BJ (cell line): ENCODE measurements at places on chromosomes 3 and 15. TPM values are rescaled to one million over a fixed set of nuclear protein-coding genes. Genes with fewer than 3 reads are reported as not detected.

GRCh38 chr15:25643120-25643519 lies 204.3 kb upstream of the UBE3A start:
- DNase-seq: no peak

GRCh38 chr3:178915365-178915764 lies 156.2 kb downstream of the ZMAT3 start:
- DNase-seq: no peak

GRCh38 chr3:26825454-26825853 lies 202.9 kb downstream of the LRRC3B start:
- no peak for DNase-seq

- DNase-seq: no peak
Measured at GRCh38 chr3:4358273-4358672, 55.1 kb downstream of the SETMAR start.

GRCh38 chr3:99351122-99351521 lies 287.3 kb upstream of the COL8A1 start:
- no peak for DNase-seq

DNA sequence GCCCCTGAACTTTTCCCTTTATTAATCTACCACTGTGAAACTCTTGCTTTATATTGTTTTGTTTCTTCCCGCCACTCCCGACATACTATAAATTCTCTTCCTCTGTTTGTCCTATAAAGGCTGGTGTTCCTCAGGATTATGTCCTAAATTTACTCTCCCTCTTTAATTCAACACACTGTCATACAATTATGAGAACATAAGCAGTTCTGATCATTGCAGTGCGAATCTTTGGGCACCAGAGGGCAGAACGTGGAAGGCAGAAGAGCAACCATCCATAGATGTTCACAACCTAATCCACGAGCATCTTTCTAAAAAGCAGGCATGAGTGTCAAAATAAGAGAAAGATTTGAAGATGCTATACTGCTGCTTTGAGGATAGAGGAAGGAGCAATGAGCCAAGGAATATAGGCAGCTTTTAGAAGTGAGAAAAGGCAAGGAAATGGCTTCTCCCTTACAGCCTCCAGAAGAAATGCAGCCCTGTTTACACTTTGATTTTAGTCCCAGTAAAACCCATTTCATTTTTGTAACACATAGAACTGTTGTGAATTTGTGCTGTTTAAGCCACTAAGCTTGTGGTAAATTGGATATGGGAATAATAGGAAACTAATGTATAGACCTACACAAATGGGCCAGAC lies 179.4 kb downstream of the GBE1 start:
- no peak for DNase-seq

GRCh38 chr15:71581398-71581930 lies 228.9 kb upstream of the NR2E3 start:
- DNase-seq: no peak

- no peak for DNase-seq
Measured at GRCh38 chr3:104785947-104786346, 580.8 kb upstream of the ALCAM start.

- DNase-seq: no peak
Measured at GRCh38 chr3:51503007-51503406, 3.2 kb upstream of the DCAF1 start.

DNA sequence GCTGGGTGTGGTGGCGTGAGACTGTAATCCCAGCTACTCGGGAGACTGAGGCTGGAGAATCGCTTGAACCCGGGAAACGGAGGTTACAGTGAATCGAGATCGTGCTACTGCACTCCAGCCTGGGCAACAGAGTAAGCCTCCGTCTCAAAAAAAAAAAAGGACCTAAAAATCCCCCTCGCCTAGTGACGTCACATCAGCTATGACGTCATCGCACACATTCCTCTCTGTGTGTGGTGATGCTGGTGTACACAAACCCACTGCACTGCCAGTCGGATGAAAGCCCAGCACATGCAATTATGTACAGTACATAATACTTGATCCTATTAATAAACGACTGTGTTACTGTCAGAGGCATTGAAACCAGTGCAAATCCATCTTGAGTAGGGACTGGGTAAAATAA lies 40.2 kb upstream of the SEC61A1 start:
- DNase-seq: no peak

GRCh38 chr15:71290002-71290401 lies 174.7 kb downstream of the THSD4 start:
- no peak for DNase-seq

GRCh38 chr15:92097474-92098178 lies 244.1 kb downstream of the SLCO3A1 start:
- no peak for DNase-seq

DNA sequence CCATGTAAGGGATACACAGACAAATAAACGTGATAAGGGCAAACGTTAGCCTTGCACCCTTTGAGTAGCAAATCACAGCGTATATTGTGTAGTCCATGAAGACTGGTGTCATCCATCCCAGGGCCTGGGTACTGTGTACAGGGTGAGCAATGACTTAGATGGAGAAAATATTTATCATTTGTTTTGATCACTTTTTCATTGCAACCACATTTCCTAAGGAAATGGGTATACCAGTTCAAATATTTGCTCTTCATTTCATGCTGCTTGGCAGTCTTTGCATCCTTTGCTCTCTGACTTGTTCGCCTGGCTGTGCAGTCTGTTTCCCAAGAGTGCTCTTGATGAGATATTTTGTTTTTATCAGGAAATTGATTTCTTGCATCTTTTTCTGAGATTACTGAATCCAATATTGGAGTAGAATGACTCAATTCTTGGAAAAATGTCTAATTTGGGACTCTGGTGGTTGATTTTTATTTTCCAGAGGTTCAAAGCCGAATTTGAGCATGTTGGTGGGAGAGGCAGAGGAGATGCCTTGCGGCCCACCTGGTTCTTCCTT lies 424.6 kb upstream of the SEMA6D start:
- no peak for DNase-seq

- no peak for DNase-seq
Measured at GRCh38 chr3:19348941-19349564, 200.7 kb downstream of the KCNH8 start.

GRCh38 chr3:23567917-23568316 lies 237.8 kb upstream of the UBE2E1 start:
- DNase-seq: peak; percentile 82

GRCh38 chr3:140157161-140157560 lies 222.2 kb downstream of the CLSTN2 start:
- DNase-seq: no peak

DNA sequence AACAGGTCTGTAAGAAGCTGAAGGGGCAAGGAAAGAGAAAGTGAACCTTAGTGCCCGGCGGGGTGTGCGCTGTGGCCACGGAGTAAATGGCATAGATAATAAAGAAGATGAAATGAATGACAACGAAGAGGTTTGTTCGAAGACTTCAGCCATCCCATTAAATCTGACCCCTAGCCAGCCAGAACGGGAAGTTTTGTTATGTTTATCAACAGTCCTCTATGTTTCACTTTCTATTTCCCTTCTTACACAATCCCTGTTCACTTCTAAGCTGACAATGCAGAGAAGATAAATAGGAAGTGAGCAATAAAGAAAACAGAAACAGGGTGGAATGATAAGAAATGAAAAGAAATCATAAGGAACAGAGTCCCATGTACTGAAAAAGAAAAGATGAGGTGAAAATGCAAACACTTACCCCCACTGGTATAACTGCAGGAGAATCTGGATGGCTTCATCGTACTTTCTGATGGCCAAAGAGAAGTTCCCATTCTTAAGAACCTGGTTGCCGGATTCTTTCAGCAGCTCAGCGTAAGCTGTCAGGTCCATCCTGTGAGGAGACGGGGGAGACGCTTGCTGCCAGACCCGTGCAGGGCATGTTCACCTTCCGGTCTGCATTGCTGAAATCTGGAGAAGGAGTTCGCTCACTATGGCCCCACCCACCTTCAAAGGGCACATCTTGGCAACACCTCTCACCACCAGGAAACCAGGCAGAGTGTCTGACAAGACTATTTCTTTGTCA lies 36.8 kb downstream of the TRANK1 start:
- DNase-seq: no peak

- no peak for DNase-seq
Measured at GRCh38 chr3:182959474-182960350, 20.6 kb downstream of the DCUN1D1 start.

- no peak for DNase-seq
Measured at GRCh38 chr3:134918441-134918840, 123.4 kb downstream of the EPHB1 start.

DNA sequence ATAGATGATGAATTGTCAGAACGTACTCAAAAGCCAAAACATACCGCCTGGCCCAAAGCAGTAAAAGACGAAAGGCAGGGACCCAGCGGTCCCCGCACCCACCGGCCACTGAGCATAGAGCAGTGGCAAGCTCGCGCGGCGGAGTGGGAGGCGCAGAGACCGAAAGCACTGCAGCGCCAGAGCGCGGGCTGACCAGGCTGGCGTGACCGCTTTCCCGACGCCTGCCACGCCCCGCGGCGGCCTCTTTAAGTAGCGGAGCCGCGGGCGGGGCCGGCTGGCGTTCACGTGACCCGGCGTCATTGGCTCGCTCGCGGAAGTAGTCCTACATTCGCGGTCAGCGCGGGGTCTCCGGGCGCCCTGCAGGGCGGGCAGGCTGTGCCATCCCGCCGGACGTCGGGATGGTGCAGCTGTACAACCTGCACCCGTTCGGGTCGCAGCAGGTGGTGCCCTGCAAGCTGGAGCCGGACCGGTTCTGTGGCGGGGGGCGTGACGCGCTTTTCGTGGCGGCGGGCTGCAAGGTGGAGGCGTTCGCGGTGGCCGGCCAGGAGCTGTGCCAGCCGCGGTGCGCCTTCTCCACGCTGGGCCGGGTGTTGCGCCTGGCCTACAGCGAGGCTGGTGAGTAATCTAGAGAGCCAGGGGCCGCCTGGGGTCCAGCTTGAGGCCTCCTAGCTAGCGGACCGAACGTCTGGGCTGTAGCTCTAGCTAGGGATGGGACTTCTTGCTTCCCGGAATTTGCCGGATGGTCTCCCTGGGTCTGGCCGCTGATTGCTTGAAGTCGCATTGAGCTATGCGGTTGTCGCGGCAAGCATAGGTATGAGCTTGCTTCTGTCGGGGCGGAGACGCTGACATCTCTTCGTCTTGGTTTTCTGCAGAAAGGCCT lies at the start of gene HPS3:
Gene HPS3, plus strand, starts transcription at position 313 of the 880 bp plus-strand sequence. Its CDS starts 86 bp downstream, at position 399.
- peak; percentile 39 for DNase-seq

DNA sequence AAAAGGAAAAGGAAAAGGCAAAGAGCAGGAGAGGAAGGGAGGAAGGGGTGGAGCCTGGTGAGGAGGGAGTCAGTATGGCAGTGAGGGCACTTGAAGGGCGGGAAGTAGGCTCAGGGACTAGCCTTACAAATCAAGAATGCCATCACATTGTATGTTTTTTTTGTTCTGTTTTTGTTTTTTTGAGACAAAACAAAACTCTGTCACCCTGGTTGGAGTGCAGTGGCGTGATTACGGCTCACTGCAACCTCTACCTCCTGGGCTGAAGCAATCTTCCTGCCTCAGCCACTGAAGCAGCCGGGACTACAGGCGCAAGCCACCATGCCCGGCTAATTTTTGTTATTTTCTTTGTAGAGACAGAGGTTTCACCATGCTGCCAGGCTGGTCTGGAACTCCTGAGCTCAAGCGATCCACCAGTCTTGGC lies 10.5 kb upstream of the PIK3CB start:
- DNase-seq: no peak

The CCRL2 gene
- not detected in 2 replicates for polyA plus RNA-seq

The DUOX2 gene
- polyA plus RNA-seq: not detected in 2 replicates

The KBTBD12 gene
- not detected in 2 replicates for polyA plus RNA-seq

The MESP1 gene
- polyA plus RNA-seq: 0.20 and 0.49 TPM in 2 replicates

The SKOR1 gene
- polyA plus RNA-seq: 0.02 TPM in 1 of 2 replicates, not detected in the other

The PEAK1 gene
- 40.7 and 49.1 TPM in 2 replicates for polyA plus RNA-seq

The RSRC1 gene
- polyA plus RNA-seq: 2.7 and 7.6 TPM in 2 replicates

The LRCH3 gene
- polyA plus RNA-seq: 109 and 155 TPM in 2 replicates

The BFSP2 gene
- polyA plus RNA-seq: not detected in 2 replicates

The LMAN1L gene
- not detected in 2 replicates for polyA plus RNA-seq
